ENCODE measurements at places on chromosomes 5 and 9. TPM values are rescaled to one million over a fixed set of nuclear protein-coding genes. Genes with fewer than 3 reads are reported as not detected.

GRCh38 chr9:68428481-68428880 is 72.1 kb downstream of the PGM5 start:
- no peak for DNase-seq

DNA sequence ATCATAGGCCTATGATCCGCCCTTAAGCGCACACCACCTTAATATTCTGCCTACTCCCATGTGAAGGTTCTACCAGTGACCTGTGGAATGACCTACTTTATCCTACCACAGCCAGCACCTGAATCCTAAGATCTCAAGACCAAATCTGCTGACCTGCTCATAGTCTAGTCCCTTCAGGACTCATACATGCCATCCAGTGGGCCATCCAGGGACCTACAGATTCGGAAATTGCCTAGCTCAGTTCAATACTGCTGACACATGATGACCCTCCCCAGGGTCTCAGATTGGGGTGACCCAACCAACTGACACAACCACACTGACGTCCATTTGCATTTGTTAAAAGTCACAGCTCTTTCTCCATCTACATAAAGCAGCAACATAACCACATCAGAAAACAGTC is 443.8 kb upstream of the ST8SIA4 start:
- no peak for DNase-seq

The ACSL6 gene
- 1.3 TPM for total RNA-seq

- no peak for DNase-seq
Measured at GRCh38 chr5:96015709-96016108, 54.1 kb upstream of the ELL2 start.

The FOXI1 gene
- not detected for total RNA-seq

DNA sequence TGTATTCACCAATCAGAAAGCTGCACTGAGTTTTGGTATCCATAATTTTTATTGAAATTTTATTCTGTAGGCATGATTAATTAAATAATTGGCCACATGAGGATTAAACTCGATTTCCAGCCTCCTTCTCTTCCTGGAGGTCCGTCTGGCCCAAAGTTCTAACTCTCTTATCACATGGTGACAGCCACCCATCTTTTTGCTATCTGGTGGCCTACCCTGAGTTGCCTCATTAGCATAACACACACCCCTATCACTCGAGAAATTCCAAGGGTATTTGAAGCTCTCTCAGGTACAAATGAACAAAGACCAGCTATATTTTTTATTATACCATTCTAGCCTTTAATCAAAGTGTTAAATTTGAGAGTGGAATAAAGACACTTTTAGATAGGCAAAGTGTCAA is 57.7 kb downstream of the APC start:
- no peak for DNase-seq

- no peak for DNase-seq
Measured at GRCh38 chr5:17070647-17071046, 134.6 kb upstream of the MYO10 start.

The EQTN gene
- total RNA-seq = not detected

- DNase-seq = peak; percentile 87
Measured at GRCh38 chr5:150778517-150779396, at the start of gene SMIM3. SMIM3 (plus strand) TSS chr5:150778757; CDS start chr5:150795441, 16,684 bp downstream.

DNA sequence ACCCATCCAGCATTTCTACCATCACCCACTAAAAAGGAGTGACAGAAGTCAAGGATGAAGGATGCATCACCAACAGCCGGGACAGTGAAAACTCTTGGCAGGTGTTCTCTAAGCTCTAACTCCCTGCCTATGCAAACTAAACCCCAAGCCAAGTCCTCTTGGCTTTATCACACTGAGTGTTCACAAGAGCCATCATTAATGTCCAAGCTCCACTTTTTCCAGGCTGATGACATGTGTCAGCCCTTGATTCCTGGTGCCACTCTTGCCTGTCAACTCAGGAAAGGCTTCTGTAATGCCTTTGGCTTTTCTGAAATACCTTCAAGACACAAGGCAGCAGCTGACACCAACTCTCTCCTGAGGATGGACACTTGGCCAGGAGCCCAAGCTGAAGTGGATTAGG is 86.9 kb downstream of the NR6A1 start:
- no peak for DNase-seq

The LHX6 gene
- total RNA-seq = 0.49 TPM

- no peak for DNase-seq
Measured at GRCh38 chr5:177226860-177227259, 76.7 kb downstream of the RAB24 start.

The TMEM232 gene
- total RNA-seq = 0.81 TPM

The GM2A gene
- 23.6 TPM for total RNA-seq

DNA sequence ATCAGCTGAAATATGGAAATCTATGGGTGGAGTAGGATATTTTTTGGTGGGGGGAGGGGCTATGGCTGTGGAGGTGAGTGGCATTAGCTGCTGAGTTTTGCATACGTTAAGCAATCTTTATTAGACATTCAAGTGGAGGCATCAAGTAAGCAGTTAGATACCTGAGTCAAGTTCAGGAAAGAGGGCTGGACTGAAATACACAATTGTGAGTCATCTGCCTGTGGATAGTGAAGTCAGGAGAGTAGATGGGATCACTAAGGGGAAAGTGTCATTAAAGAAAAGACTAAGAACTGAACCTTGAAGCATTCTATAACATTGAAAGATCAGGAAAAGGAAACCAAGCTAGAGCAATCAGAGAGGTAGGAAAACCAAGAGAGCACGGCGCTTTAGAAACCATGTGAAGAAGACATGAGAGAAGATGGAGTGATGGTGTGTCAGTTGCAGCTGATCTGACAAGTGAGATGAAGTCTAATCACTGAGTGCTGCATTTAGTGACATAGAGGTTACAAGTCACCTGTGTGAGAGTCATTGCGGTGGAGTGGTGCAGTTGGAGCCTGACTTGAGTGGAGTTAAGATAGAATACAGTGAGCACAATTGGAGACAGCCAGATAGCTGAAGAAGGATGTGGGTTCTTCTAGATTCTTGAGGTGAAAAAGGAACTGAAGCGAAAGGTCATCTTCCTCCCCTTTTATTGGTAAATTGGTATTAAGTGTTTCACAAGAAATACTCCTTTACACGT is 88.7 kb downstream of the PIP5K1B start:
- DNase-seq = no peak

The PCDHA11 gene
- total RNA-seq = 0.51 TPM

The OR1Q1 gene
- total RNA-seq = not detected

GRCh38 chr5:165903835-165904234 is 2387.6 kb upstream of the WWC1 start:
- DNase-seq = no peak

GRCh38 chr9:95409650-95410426 is 92.3 kb upstream of the FANCC start:
- no peak for DNase-seq

GRCh38 chr5:61270510-61271165 is 61.4 kb upstream of the ZSWIM6 start:
- DNase-seq = no peak

DNA sequence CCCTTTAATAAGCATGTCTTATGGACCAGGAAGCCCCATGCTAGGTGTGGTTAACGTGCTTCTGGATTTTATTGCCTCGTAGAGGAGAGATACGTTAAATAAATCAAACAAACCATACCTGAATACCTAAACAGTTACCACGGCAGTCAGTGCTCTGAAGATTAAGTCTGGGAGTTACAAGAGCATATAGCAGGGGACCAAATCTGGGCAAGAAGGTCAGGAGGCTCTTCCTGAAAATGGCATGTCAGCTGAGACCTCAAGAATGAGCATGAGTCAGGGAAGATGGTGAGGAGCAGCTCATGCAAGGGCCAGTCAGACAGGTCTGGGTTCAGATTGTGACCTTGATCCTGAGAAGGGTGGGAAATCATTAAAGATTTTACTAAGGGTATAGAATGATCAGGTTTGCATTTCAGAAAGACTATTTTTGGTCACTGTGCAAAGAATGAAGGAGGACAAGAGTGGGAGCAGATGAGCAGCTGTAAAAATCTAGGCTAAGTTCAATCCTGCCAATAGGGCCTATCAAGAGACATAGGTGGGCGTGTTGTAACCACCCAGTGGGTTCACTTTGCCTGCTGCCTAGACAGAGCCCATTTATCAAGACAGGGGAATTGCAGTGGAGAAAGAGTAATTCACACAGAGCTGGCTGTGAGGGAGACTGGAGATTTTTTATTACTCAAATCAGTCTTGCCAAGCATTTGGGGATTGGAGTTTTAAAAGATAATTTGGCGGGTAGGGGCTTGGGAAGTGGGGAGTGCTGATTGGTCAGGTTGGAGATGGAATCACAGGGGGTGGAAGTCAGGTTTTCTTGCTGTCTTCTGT is 4.8 kb upstream of the ZNF366 start:
- DNase-seq = no peak

- peak; percentile 22 for DNase-seq
Measured at GRCh38 chr5:84383816-84384603, 670 bp downstream of the EDIL3 start.

- DNase-seq = no peak
Measured at GRCh38 chr9:35826071-35826701, 2.3 kb downstream of the FAM221B start.

DNA sequence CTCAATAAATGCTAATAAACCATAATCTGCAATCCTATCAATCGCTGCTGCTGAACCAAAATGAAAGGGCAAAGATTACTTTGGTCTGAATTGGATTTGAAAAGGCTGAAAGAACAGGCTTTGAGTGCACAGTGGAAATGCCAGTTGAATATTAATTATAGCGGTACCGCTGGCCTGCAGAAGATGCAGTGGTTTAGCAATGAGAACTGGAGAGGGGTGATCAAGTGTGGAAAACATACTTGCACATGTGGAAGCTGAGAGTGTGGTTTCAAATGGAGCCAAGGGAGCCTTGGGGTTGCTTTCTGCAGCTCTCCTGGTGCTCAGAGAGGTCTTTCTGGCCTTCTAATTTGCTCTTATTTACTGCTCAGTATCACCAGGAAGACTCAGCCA is 133.9 kb downstream of the PTTG1 start:
- DNase-seq = no peak

The PLAC8L1 gene
- not detected for total RNA-seq

DNA sequence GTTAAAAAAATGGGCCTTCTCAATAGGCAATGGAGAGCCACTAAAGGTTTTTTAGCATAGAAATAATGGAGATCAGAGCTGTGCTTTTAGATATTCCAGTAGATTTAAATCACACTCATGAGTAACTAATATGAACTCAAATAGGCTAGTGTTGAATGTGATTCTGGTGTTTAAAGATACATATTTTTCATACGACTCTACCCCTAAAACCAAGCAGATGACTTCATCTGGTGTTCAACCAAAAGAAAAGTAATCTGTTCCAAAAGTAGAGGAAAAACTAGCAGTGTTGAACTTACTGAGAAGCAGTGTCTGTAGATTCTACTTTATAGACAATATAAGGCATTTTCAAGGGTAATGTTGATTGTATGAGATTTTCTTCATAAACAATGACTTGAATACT is 138.1 kb downstream of the TSSK1B start:
- DNase-seq = no peak

The ANKRD31 gene
- 0.15 TPM for total RNA-seq

The PDGFRB gene
- 9.0 TPM for total RNA-seq

The ACOT12 gene
- total RNA-seq = 102 TPM

The FBXW5 gene
- 264 TPM for total RNA-seq

DNA sequence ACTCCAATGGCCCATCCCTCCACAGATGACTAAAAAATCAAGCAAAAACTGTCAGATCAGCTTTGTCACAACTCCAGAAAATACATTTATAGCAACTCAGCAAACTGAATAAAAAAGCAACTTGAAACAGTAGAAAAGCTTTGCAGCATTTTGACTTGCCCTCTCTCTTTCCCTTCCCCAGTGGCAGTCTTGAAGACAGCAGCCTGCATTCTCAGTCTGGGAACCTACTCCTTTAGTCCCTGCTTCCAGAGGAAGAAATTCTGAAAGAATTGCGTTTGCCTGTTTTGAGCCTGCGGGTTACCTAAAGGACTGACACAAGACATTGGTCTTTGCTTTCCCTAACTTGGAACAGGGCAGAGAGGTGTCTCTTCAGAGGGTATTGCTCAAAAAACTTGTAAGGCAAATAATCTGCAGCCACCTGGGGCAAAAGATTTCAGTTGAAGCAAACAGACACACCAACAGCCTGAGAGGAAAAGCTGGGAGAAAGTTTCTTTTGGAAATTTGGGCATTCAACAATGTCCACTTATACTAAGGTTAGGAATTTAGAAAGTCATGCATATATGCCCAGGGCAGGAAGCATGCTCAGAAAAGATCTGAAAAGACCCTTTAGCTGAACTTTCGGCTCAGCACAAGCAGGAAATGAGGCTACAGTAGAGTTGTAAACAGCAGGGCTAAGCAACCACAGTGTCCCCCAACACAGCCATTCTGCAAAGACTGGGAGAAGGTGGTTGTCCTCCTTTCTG is 15.2 kb upstream of the SLC35D2 start:
- DNase-seq = no peak

GRCh38 chr5:86320266-86320665 is 297.5 kb upstream of the COX7C start:
- DNase-seq = no peak

DNA sequence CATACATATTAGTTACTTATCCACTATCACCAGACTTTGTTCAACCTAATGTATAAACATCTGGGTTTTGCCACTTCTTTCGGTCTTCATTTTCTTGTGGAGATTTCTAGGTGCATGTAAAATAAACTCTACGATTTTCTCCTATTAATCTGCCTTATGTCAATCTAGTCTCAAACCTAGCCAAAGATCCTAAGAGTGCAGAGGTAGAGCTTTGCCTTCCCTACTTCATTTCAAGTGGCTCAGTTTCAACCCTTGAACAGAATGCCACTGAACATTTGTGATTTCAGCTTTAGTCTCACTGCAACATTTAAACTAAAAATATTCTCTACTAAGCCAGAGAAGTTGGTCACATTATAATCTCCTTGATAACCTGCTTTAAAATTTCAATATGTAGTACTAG is 94.0 kb downstream of the EDIL3 start:
- no peak for DNase-seq

DNA sequence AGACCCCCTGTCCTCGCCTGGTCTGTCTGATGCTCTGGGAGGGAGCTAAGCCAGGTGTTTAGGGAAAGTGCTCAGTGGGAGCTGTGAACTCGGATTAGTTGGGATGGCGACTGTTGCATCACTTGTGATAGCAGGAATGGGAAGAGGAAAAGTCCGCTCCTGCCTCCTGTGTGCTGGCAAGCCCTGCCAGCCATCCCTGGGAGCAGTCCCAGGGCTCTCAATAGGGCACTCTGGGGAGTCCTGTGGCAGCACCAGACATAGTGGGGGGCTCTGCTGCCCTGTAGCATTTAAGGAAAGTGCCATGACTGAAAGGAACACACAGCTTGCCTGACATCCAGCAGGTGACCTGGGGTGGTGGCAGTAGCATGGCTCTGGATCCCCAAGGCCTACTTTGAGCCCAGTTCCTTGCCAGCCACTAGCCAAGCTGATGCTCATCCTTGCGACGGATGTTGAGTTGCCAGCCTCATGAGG is 81.5 kb downstream of the AMBP start:
- DNase-seq = peak; percentile 63

GRCh38 chr9:614431-614830 is 227.1 kb upstream of the DMRT1 start:
- DNase-seq = no peak

The POLR3G gene
- total RNA-seq = 7.7 TPM

- no peak for DNase-seq
Measured at GRCh38 chr9:112168197-112168596, 6.9 kb downstream of the SUSD1 start.

The LURAP1L gene
- 23.6 TPM for total RNA-seq

- no peak for DNase-seq
Measured at GRCh38 chr9:110691002-110691549, 22.5 kb downstream of the MUSK start.

- DNase-seq = no peak
Measured at GRCh38 chr5:17180864-17181723, 36.3 kb upstream of the BASP1 start.
